HS-5 (cell line): ENCODE measurements at places on chromosomes 3 and 15.

- DNase-seq: no peak
Measured at GRCh38 chr3:7484636-7485035, 623.7 kb downstream of the GRM7 start.

GRCh38 chr3:43194490-43195114 lies 88.7 kb upstream of the POMGNT2 start:
- DNase-seq: no peak

DNA sequence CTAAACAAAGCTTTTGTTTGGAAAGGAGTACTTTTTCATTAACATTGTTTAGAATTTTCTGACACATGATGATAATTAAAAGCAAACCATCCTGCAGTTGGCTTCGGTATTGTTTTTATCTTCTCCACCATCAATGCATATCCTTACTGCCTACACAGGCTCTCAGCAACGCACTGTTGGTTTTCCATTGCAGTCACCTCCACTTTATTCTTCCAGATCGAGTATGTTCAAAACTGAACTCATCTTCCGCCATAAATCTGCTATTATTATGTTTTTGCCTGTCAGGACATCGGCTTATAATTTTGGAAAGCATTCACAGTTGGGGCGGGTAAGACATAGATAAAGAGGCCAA lies 589 bp upstream of the SENP5 start:
- no peak for DNase-seq

DNA sequence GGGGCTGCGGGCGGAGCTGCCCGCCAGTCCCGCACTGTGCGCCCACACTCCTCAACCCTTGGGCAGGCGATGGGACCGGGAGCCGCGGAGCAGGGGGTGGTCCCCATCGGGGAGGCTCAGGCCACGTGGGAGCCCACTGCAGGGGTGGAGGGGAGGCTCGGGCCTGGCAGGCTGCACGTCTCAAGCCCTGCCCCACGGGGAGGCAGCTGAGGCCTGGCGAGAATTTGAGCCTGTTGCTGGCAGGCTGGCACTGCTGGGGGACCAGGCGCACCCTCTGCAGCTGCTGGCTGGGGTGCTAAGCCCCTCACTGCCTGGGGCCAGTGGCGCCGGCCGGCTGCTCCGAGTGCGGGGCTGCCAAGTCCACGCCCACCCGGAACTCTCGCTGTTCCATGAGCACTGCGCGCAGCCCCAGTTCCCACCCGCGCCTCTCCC lies 34.3 kb downstream of the NKIRAS1 start:
- DNase-seq: no peak

DNA sequence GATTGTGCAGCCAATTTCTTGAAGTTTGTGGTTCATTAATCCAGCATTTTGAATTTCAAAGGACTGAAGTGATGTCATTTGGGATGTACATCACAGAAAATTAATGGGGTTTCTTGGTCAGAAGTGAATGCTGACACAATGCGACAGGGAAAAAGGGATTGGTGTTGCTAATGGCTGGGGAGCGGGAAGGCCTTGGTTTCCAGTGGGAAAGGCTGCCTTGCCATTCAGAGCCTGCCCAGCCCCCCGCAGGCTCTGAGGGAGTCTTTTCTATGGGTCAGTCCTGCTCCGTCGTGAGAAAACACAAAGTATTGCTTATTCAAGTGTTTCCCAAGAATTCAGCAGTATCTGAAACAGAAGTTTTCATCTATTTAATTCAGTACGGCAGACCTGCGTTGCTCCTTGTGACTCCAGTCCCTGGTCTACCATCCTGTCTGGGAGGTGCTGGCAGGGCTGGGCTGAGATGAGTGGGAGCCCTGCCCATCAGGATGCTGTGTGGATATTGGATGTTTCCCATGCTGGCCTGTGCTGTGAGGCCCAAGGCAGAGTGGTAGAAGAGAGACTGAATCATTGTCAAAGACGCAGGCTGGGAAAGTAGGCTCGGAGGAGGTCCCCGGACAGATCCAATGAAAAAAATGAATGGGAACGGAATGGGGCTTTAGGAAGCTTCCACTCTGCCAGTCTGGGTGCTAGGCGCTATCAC lies 111.2 kb upstream of the KLHL25 start:
- no peak for DNase-seq

DNA sequence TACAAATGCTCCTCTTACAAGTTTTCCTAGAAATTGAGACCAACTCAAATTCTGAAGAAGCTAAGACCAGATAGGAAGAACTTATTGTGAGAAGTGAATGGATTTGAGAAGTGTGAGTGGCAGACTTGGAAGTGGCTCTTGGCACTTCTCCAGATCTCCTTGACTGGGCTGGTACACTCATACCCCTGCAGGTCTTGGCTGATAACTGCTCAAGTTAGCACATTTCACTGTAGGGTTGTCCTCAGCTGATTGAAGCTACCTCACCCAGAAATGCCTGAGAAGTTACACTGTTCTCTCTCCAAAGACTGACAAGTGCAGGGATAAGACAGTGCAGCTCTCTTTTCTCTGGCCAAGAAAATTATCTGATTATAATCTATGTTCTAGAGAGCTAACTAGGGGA lies 16.5 kb upstream of the CLDN1 start:
- DNase-seq: peak; percentile 19
